IMR-90 (cell line): ENCODE measurements at places on chromosomes 16 and 17. TPM values are rescaled to one million over a fixed set of nuclear protein-coding genes. Genes with fewer than 3 reads are reported as not detected.

Gene DRC7
- total RNA-seq: not detected in 2 replicates

Gene SDR42E1
- 0.28 and 0.72 TPM in 2 replicates for total RNA-seq

Gene ITGAX
- 0.18 TPM in 1 of 2 replicates, not detected in the other for total RNA-seq

Gene ETV4
- 3.3 and 4.3 TPM in 2 replicates for total RNA-seq

Gene NOL11
- total RNA-seq: 58.3 and 78.6 TPM in 2 replicates

Gene LDHD
- total RNA-seq: under 0.01 TPM in 1 of 2 replicates, not detected in the other

Gene IRX5
- total RNA-seq: not detected in 2 replicates

- no peak for DNase-seq
These were observed 996 bp downstream of the SLC25A10 start for GRCh38 chr17:81713004-81713555.

- peak; percentile 28 for DNase-seq
These were observed 9.6 kb upstream of the EIF1 start for GRCh38 chr17:41678907-41679739.

DNA sequence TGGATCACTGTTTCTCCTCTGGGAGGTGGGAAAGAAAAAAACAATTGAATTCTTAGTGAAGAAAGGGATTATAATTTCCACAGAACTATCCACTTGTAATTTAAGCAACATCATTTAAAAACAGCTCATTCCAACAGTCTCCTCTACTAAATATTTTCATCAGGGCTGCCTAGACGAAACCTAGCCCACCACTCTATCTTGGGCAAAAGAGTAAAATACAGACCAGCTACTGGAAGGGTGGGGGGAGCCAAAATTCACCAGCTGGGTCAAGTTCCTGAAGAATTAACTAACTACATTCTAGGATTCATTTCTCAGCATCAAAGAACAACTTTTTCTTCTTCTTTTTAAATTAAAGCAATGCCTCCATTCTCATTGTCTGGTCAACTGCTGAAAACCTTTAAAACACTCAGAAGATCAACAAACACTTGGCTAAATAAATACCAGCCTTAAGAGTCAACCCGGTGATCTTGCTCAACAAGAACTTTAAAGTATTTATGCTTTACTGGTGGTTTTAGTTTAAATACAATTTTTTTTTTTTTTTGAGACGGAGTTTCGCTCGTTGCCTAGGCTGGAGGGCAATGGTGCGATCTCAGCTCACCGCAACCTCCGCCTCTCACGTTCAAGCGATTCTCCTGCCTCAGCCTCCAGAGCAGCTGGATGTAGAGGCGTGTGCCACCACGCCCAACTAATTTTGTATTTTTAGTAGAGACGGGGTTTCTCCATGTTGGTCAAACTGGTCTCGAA is 25.2 kb downstream of the KANSL1 start:
- DNase-seq: peak; percentile 90

DNA sequence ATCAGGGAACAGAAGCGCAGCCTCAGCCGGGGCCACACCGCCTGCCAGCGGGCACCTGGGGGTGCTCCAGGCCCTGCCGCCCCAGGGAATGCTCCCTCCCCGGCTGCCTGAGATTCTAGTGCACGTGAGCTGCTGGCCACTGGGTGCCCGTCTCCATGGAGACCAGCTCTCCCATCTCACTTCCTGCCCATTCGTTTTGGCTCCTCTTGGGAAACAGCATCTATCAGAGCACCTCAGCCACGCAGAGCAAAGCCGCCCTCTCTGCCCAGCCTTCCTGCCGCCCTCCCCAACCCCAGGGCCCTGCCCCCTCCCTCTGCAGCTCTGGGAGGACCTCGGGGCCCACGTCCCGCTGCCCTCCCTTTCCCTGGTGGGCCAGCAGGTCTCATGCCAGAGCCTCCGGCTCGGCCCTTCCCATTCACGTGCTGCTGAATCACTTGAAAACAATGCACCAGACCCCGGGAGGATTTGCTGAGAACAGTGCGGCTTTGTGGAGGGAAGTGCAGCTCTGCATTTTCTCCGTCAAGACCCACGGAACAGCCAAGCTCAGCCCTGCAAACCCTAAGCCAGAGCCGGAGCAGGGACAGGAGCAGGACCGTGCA is 19.4 kb downstream of the CEP295NL start:
- DNase-seq: peak; percentile 97

GRCh38 chr16:27600381-27600780 is 50.4 kb downstream of the KATNIP start:
- DNase-seq: no peak

DNA sequence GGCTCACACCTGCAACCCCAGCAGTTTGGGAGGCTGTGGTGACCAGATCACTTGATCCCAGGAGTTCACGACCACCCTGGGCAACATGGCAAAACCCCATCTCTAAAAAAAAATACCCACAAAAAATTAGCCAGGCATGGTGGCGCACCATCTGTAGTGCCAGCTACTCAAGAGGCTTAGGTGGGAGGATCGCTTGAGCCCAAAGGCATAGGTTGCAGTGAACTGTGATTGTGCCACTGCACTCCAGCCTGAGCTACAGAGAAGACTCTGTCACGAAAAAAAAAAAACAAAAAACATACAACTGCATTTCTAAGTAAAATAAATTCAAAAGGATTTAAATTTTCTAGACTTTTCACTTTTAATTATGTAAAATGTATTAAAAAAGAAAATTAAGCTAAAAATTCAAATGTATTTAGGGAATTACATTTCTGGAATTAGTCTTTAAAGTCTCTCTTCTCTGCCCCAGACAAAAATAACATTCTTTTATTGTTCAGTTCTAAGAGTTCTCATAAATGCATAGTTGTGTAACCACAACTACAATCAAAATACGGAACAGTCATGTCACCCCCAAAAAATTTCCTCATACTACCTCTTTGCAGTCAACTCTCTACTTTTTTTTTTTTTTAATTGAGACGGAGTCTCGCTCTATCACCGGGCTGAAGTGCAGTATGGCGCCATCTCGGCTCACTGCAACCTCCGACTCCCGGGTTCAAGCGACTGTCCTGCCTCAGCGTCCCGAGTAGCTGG is 14.1 kb downstream of the FAM222B start:
- DNase-seq: peak; percentile 35

DNA sequence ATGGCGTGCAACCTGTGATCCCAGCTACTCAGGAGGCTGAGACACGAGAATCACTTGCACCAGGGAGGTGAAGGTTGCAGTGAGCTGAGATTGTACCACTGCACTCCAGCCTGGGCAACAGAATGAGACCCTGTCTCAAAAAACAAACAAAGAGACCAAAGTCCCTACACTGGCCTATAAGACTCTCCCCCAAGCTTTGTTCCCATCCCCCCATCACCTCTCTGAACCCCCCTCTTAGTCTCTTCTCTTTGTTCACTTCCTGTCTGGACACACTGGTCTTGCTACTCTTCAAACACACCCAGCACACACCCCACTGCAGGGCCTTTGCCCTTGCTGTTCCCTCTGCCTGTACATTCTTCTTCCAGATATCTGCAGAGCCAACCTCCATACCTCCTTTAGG is 7.8 kb upstream of the SCNN1B start:
- DNase-seq: no peak

DNA sequence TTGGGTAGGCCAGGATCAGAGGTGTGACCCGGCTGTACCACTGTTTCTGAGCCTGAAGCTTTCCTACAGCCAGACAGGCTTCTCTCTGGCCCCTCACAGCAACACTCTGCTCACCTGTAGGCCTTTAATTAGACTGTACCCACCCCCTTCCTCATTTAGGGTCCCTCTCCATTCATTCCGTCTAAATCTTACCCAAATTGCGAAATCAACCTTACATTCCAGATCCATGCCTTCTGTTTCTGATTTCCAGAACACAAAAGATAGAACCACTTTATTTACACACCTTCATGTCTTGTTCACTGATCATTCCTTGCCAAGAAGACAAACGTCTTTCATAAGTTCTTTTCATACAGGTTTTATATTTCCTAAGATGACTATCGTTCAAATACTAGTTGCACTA is 160.8 kb downstream of the ZNF18 start:
- DNase-seq: no peak

DNA sequence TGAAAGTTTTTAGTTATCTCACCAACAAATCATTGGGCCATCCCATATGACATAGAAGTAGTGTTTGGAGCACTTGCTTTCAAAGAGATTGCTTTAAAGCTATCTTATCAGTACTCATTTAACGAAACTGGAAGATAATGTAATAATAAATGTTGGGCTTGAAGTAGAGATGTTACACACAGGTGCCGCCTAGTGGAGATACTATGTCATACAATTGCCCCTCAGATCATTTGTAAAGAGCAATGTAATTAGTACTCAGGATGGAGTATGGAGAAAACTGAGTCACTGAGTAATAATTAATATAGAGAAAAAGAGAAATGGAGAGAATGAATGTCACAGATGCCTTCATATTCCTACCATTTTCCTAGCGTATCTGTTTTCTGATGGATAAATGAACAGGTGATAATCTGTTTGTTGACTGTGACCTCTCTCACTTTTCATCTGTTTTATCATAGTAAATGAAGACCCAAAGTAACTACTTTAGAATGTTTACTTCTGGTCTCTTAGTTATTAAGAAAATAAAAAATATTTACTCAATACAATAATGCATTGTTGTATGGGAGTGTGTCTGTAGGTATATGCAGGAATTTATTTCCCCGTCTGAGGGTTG is 80.4 kb downstream of the EFCAB5 start:
- DNase-seq: peak; percentile 61

- no peak for DNase-seq
These were observed 1.7 kb downstream of the ABAT start for GRCh38 chr16:8676160-8676547.

- DNase-seq: peak; percentile 2
These were observed at the start of gene CDYL2 for GRCh38 chr16:80804526-80805383. Gene CDYL2, minus strand, starts transcription at chr16:80804598. Its CDS starts 425 bp downstream, at chr16:80804173.

DNA sequence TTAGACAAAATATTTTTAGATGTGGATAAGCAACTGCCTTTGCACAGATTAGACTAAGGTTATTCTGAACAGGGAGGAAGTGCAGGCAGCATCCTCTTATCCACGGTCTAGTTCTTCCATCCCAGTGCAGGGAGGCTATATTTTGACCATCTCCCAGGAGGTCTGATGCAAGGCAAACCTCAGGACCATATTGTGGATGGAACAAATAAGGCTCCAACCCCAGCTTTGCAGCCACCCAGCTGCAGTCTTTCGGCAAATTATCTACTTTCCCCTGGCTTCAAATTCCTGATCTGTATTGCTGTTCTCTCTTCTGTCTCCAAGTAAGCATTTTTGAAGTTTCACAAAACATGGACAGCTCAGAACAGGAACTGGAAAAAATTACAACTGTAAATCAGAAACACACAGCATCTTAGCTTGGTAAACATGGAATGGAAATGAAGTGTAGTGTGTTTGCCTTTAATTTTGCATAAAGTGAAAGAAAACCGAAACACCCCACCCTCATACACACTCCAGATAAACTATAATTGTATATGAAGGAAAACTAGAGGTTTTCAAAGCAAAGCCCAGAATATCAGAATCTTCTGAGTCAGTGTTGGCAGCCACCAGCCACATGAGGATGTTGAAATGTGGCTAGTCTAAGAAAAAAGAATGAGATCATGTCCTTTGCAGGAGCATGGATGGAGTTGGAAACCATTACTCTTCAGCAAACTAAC is 33.5 kb upstream of the MON1B start:
- DNase-seq: no peak

GRCh38 chr17:49630113-49630900 is 47.6 kb downstream of the SPOP start:
- no peak for DNase-seq

- DNase-seq: peak; percentile 86
These were observed 13.3 kb upstream of the YWHAE start for GRCh38 chr17:1413281-1413791.

DNA sequence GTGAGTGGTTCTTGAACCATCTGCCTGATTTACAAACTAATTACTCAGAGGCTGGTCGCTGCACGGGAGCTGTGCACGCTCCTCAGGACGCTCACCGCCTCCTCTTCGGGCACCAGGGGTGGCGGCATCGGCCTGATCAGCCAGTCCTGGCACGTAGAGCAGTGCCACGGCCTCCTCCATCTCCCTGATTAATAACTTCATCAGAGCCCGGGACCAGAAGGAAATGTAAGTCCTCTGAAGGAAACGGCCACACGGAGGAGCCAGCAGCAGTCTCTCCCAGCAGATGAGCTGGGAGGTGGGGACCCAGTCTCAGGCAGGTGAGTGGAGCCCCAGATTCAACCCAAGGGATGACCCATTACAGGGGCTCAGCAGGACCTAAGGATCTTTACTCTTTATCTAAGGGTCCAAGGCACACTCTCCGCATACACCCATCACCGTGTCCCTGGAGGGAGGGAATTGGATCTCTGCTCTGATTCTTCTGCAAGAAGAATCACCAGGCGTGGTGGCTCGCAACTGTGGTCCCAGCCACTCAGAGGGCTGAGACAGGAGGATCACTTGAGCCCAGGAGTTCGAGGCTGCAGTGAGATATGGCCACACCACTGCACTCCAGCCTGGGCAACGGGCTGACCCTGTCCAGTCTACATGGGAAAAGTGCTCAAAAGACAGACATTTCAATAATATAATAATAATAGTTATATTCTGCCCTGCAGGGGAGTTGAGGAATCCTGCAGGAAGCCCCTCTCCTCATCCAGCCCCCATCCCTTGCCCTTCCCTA is 366.5 kb downstream of the SEC14L1 start:
- no peak for DNase-seq
